Fibroblast of skin of scalp (primary cell): ENCODE measurements at places on chromosomes 7 and 10.
A peak's percentile ranks its signal among the peaks of the same experiment; 100 is the strongest.

- peak; percentile 18 for DNase-seq
These were observed 1043.2 kb upstream of the C7orf33 start for GRCh38 chr7:147547252-147547897.

DNA sequence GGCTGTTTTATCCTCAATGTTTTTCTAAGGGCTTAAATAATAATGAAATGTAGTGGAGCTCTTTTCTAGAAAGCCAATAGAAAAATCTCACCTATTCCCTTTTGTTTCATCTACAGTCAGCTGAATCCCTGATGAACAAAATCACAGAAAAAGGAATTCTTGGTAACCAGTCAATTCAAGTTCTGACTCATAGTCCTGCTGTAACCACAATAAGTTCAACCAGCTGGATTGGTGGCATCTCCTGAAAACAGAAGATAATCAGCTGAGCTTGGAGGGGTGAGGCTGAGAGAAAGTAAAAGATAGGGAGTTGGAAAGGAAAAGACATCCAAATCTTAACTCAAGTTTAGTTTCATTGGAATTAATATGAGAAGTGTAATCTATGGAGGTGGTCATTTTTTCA is 772.1 kb downstream of the CCSER2 start:
- DNase-seq = no peak

- DNase-seq = no peak
These were observed 2.3 kb downstream of the IL6 start for GRCh38 chr7:22729180-22729825.

GRCh38 chr10:51386248-51386885 is 312.1 kb downstream of the PRKG1 start:
- peak; percentile 27 for DNase-seq
